ENCODE measurements at places on chromosomes 7 and 10. TPM values are rescaled to one million over a fixed set of nuclear protein-coding genes. Genes with fewer than 3 reads are reported as not detected.

DNA sequence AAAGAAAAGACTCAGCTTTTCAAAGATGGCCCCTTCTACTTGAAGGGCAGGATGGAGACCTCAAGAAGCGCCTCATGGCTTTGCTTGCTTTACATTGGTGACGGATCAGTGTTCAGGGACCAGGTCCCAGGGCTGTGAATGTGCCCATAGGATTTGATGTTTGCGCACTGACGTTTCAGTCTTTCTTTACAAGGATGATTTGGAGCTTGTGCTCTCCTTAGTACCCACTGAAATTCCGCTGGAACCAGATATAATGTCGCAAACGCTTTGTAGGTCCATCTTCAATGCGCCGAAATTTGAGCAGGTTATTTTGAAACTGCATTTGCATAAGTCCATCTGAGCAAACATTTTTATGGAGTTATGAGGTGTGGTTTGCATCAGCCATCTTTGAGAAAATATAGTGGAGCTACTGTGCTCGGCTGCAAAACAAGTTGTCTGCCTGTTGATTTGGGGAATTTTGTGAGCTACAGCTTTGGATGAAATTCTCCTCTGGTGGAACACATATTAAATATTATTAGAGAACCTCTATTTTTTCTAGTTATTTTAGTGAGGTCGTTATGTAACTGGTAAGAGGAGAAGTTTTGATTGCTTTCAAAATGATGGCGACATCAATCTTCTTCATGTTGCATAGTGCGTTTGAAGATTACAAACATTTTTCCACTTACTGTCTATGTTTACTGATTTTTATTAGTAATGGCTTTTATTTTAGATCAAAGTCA, 2.4 kb downstream of the RBM20 start:
- no peak overlapping the region for H3K27ac ChIP-seq
- DNase-seq: no peak

The SLC26A5 gene
- not detected for total RNA-seq

The TEX36 gene
- total RNA-seq: not detected

DNA sequence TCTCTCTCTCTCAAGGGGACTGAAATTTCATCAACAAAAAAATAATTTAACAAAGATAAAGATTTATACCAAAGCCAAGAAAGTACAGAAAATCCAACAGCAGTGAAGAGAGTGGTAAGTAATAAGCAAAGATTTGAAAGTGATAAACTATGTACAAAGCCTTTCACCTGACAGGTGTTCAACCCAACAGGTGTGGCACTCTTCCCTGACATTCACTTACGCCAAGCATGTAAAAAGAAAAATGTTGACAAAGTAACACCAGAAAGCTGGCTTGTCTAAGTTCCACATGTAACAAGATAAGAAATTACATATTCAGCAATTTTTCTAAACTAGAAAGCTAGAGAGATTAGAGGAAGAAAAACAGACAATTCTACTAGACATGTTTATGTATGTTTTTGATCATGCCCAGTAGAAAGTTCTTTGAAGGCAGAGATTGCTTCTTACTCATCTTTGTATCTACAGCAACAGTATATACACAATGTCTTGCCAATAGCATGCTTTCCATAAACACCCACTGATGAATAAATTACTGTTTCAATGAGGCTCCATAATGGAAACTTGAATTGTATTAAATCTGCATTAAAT, 468.5 kb downstream of the PARD3 start:
- H3K4me3 ChIP-seq: no peak overlapping the region
- no peaks in the 10 kb centered on the region for H3K27me3 ChIP-seq
- peak overlapping the region; percentile 42 for H3K27ac ChIP-seq
- no peak for DNase-seq

DNA sequence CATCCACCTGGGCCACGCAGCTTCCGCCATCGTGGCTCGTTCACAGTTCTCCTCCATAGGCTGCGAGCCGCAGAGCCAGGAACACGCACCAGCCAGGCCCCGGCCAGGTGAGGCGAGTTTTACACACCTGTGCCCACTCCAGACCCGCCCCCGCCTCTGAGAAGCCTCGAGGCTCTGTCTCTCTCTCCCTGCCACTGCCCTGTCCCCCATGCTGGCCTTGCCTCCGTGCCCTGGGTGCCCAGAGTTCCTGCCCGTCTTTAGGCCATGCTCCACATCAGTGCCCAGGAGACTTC, 142.2 kb downstream of the SLIT1 start:
- DNase-seq: no peak
- H3K27ac ChIP-seq: no peak overlapping the region
- peaks cover 2% of the 10 kb centered on the region for H3K4me1 ChIP-seq
- no peak overlapping the region for H3K4me3 ChIP-seq

- no peaks in the 10 kb centered on the region for H3K4me1 ChIP-seq
- no peak overlapping the region for H3K4me3 ChIP-seq
- no peak overlapping the region for H3K27ac ChIP-seq
- H3K36me3 ChIP-seq: no peaks in the 10 kb centered on the region
- DNase-seq: no peak
These were observed 445.6 kb downstream of the GFRA1 start for GRCh38 chr10:115827231-115828009.

DNA sequence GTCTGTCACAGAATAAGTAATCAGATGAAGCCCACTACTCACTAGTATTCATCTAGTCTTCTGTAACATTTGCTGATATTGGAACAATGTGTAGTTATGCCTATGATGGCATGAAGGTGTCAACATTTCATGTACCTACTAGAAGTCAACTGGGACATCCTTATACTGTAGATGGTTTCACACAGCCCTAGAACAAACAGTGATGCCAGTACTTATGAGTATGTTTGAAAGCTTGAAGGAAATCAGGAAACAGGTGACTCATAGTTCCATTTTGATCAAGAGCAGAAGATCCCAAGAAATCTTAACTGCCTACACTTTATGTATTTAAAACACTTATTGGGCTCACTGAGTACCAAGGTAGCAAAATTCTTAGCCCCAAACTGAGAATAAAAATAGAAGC, 1519.6 kb downstream of the REEP3 start:
- H3K4me1 ChIP-seq: no peaks in the 10 kb centered on the region
- no peaks in the 10 kb centered on the region for H3K27me3 ChIP-seq
- DNase-seq: no peak
- no peak overlapping the region for H3K4me3 ChIP-seq
- peaks cover 2% of the 10 kb centered on the region for H3K36me3 ChIP-seq
- no peak overlapping the region for H3K27ac ChIP-seq

The PVRIG gene
- 32.2 TPM for total RNA-seq

The AOC1 gene
- total RNA-seq: not detected

DNA sequence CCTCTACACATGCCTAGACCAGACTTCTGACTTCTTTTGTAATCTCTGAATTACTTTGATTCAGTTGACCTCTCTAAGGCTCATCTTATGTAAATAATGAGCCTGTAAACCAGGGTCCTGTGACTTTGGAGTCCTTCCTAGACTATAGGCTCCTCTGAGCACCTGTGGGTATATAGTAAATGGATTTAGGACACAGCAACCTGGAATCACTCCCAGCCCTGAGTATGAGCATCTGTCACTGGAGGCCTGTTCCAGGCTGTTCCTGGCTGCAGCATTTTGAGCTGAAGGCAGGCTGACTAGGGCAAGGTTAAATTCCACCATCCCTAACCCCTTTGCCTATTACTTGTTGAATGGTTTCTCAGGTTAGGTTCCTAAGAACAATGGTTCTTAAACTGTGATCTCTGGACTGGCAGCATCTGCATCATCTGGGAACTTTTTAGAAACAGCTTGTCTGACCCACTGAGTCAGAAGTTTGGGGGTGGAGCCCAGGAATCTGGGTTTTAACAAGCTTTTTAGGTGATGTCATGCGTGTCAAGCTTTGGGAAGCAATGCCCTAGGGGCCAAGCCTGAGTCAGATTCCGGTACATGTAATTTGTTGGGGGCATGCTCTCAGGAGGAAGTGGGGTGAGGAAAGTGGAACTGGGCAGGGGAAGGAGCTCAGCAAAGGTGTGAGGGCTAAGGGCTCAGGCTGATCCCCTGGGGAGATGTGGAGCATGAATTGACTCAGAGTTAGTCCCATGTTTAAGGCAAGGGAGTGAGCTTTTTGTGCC, 28.2 kb downstream of the MINDY4 start:
- H3K27me3 ChIP-seq: no peaks in the 10 kb centered on the region
- H3K36me3 ChIP-seq: no peaks in the 10 kb centered on the region
- no peak for DNase-seq
- no peaks in the 10 kb centered on the region for H3K4me1 ChIP-seq
- H3K27ac ChIP-seq: no peak overlapping the region

DNA sequence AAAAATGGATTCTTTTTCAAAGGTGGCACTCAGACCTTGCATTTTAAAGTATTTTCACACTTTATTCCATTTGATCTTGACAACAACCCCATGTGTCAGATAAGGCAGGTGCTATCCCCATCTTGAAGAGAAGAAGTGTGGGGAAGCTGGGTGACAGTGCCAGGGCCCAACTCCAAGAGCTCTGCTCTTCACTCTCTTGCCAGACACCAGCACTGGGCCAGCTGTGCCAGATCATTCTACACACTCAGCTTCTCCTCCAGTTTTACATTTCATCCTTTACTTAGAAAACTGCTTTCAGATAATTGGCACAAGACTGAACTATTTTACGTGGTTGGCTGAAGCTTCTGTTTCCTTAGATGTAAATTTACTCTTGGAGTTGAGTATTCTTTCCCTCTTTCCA, 64.4 kb downstream of the ENO4 start:
- H3K36me3 ChIP-seq: no peaks in the 10 kb centered on the region
- no peak for DNase-seq
- no peaks in the 10 kb centered on the region for H3K4me1 ChIP-seq
- no peaks in the 10 kb centered on the region for H3K27me3 ChIP-seq
- H3K27ac ChIP-seq: no peak overlapping the region

GRCh38 chr10:100436255-100436654, 26.6 kb upstream of the WNT8B start:
- peaks cover 8% of the 10 kb centered on the region for H3K27me3 ChIP-seq
- peaks cover 3% of the 10 kb centered on the region for H3K4me1 ChIP-seq
- H3K36me3 ChIP-seq: no peaks in the 10 kb centered on the region
- DNase-seq: no peak
- H3K27ac ChIP-seq: no peak overlapping the region

The SLC16A9 gene
- total RNA-seq: 0.45 TPM

DNA sequence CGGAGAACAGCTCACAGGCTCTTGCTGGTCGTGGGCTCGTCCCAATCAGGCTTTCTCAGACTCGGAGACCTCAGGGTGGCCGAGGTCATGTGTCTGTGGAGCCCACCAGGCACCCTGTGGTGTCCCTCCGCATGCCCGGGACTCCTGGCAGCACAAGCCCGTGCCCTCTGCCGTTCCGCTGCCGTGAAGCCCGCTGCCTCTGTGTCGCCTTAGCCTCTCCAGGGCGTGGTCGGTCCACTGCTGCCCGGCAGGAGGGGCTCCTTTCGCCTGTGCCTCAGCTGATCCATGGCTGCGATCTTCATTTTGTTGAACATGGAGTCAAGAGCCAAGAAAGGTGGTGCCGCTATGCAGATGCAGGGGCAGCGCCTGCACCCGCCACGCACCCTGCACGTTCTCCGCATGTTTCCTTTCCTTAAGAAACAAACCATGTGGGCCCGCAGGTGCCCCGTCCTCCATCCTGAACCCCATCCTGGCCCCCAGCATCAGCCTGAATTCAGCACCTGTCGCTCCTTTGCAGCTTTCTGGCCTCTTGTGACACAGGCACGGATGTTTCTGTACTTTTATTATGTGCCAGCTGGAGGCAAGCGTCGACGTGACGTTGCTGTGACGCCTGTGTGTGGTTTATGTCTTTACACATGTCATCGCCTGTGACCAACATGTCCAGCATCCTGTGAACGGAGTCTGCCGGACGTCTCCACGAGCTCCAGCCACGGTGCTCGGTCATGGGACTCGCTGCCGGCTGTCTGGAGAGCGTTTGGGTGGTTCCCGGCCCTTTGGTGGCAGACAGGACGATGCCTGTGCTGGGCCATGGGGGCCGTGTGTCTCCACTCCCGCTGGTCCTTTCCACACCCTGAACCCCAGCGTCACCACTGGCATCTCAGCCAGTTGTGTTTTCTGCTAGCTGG, 69.9 kb downstream of the NKX6-2 start:
- H3K36me3 ChIP-seq: no peaks in the 10 kb centered on the region
- no peak overlapping the region for H3K27ac ChIP-seq
- DNase-seq: peak; percentile 32

DNA sequence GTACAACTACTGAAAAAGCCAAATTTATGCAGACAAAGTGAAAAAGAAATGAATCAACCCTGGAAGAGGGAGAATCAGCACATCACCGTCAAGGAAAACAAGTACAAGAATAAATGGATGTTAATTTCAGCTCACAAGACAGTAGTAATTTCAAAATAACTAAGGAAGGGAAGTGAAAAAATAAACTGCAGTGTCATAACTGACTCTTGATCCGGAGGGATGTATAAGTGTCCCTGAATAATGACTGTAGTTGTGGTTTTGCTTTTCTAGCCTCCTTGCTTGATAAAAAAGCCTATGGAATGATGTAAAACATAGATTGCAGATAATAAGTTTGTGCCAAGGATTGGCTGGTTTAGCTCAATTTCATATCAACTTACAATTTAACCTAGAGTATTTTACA, 721.1 kb upstream of the C7orf33 start:
- H3K4me1 ChIP-seq: no peaks in the 10 kb centered on the region
- H3K27ac ChIP-seq: no peak overlapping the region
- no peak overlapping the region for H3K4me3 ChIP-seq

GRCh38 chr7:138477581-138477980, 17.5 kb downstream of the TRIM24 start:
- H3K27me3 ChIP-seq: no peaks in the 10 kb centered on the region
- DNase-seq: no peak
- H3K4me1 ChIP-seq: peaks cover 48% of the 10 kb centered on the region
- no peak overlapping the region for H3K4me3 ChIP-seq
- H3K36me3 ChIP-seq: no peaks in the 10 kb centered on the region

The ANKRD7 gene
- total RNA-seq: not detected

- H3K27me3 ChIP-seq: no peaks in the 10 kb centered on the region
- no peak overlapping the region for H3K4me3 ChIP-seq
- peak overlapping the region; percentile 27 for H3K27ac ChIP-seq
- DNase-seq: no peak
- peaks cover 31% of the 10 kb centered on the region for H3K4me1 ChIP-seq
These were observed 42.7 kb downstream of the PLAU start for GRCh38 chr10:73953665-73954064.

DNA sequence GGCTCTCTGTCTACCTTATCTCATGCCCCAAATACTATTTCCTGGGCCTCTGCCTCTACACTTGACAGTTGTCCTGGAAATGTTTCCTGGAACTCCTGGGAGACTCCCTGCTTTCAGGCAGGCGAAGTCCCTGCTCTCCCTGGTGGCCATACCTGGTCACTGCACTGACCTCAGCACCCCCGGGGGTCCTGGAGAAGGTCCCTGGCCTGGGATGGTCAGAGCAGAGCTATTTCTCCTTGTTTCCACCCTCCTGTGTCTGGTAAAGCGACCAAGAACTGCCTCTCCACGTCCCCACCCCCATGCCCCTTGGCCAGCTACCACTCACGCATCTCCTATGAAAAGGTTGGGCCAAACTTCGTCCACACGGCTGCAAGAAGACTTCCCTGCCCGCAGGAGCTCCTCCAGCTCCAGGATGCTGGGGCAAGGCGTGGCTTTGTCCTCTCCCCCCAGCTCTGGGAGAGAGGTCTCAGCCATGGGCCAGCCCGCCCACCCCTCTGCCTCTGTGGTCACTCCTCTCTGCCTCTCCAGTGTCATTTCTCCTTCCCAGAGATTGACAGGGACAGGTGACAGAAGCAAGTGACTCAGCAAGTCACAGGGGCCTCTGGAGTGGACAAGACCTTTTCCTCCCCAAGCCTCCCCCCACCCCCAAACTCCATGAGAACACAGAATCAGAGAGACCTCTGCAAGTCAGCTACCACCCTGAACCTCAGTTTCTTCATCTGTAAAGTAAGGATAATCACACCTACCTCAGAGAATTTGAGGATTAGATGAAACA, 2.6 kb upstream of the SAMD8 start:
- no peaks in the 10 kb centered on the region for H3K27me3 ChIP-seq
- H3K4me3 ChIP-seq: peak overlapping the region; percentile 90
- H3K36me3 ChIP-seq: no peaks in the 10 kb centered on the region
- no peak for DNase-seq
